ENCODE measurements at places on chromosomes 2 and 18. TPM values are rescaled to one million over a fixed set of nuclear protein-coding genes. Genes with fewer than 3 reads are reported as not detected.

DNA sequence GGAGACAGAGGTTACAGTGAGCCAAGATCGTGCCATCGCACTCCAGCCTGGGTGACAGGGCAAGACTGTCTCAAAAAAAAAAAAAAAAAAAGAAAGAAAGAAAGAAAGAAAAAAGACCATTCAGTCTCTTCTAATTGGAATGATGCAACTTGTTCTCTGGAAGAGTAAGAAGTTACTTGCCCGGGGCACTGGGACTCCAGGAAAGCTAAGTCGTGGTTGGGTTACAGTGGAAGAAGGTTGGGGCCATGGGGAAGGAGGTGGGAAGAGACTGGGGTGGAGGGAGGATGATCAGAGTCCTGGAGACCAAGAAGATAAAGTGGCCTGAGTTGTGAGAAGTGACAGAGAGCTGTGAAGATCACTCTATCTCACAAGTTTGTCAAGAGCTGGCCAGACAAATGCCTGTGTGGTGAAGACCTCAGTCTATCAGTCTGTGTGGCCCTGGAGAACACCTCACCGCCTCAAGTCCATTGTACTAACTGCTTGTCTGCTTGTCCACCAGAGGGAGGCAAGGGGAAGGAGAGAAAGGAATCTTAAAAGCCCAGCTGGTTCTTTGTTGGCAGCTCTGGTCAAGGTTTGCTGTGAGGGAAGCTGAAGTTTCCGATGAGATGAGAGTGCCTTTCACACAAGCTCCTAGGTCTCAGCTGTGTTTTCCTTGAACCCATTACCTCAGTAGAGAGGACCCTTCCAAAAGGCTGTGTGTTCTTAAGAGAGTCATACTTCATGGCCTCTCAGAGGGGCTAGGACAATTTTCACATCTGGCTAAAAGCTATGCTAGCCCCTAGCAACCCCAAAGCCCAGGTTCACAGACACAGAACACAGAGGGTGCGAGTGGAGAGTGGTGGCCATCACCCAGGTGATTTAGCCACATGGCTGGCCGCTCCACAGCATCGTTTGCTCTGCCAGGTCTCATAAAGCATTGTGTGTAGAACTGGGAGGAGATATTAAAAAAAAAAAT lies 72.0 kb upstream of the TMEM178A start:
- DNase-seq, result peak; percentile 38

GRCh38 chr18:12840382-12840781 lies 43.7 kb downstream of the PTPN2 start:
- DNase-seq, result no peak

- DNase-seq, result no peak
These were observed 641.1 kb downstream of the TMEM182 start for GRCh38 chr2:103402944-103403343.

GRCh38 chr2:176917-177316 lies 86.9 kb downstream of the SH3YL1 start:
- no peak for DNase-seq

DNA sequence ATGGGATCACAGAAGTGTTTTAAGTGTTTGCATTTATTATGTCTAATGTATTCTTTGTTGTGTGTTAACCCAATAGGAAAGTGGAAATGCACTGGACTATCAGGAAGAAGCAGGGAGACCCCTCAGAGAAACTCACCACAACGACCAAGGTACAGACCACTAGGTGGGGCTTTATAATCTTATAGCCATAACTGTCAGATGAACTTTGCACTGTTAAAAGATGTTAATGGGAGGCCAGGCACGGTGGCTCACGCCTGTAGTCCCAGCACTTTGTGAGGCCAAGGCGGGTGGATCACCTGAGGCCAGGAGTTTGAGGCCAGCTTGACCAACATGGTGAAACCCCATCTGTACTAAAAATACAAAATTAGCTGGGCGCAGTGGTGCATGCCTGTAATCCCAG lies 73.2 kb downstream of the SUMO1 start:
- DNase-seq, result no peak

DNA sequence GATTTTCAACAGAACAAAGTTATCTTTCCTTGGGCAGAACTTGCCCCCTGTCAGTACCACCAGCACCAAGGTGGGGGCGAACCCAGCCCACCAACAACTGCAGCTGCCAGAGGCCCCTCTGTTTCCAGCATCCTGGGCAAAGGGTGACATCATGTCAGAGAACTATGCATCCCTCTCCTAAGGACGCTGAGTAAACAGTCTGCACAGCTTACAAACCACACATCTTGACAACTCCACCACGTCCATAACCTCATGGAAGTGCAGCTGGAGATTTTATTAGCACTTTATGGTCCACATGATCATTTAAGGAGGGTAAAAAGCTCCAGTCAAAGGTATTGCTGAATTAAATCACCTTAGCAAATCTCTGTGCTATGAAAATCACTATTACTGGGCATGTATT lies 40.4 kb downstream of the PIEZO2 start:
- no peak for DNase-seq

- no peak for DNase-seq
These were observed 2.1 kb downstream of the TMEM247 start for GRCh38 chr2:46481198-46482193.

DNA sequence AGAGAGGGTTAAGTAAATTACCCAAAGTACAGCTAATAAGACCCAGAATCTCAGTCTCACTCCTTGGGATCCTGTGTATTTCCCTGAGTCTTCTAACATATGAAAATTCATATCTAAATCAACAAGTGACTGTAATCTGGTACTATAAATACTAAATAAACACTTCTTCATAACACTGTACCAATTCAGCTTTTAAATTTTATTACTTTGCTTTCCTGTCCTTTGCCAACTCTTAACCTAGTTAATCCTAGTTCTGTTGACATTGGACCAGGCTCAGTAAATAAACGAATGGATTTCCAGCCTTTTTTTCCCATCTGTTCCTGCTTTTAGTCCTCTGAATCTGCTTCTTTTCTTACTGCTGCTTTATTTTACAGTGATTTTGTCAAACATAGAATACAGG lies 13.8 kb downstream of the MRPL35 start:
- no peak for DNase-seq

DNA sequence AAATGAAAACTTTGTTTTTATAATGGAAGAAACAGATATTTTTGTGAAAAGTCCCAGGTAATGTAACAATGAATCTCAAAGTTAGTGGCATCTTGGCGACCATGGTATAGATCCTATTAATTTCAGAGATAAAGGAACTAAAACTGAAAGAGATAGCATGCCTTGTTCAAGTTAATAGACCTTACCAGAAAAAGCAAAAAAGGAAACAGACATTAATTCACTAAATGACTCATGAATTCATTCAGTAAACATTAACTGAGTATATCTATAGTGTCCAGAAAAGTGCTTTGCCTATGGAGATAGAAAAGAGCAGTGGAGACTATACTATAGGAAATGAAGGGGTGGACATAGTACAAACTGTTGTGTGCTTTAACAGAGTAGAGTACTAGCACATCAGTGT lies 763.3 kb downstream of the TRIB2 start:
- no peak for DNase-seq

The SCG2 gene
- total RNA-seq, result 1.1 TPM

The CACNB4 gene
- 1.8 TPM for total RNA-seq

The NBEAL1 gene
- 56.3 TPM for total RNA-seq

The ZSWIM2 gene
- not detected for total RNA-seq

Data from mucosa of gallbladder (tissue), 1 donor.